ENCODE measurements at places on chromosomes 13 and 19. TPM values are rescaled to one million over a fixed set of nuclear protein-coding genes. Genes with fewer than 3 reads are reported as not detected.

GRCh38 chr13:113742000-113742441, 17.0 kb upstream of the TMEM255B start:
- DNase-seq, result peak; percentile 60

DNA sequence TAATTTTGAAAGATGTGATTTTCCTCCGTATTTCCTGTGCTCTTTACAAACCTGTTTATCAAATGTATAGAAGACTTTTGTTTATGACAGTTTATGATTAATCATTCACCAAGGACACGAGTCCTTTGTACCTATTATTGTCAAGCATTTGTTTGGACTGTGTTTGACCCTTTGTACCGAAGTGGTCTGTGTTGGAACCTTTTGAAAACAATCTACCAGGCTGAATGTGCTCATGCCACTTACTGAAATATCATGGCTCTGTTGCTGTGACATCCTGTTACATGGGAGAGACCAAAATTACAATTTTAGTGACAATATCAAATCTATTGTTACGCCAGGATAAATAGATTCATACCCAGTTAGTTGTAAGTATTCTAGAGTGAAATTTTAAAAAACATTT, 193.6 kb downstream of the IRS2 start:
- DNase-seq, result no peak

GRCh38 chr19:18261474-18261873, 12.8 kb downstream of the IQCN start:
- DNase-seq, result no peak

The ZFP14 gene
- total RNA-seq, result 1.3 TPM

Measured in HT1080 (cell line).